B cell (primary cell): ENCODE measurements at places on chromosomes 12 and 14. TPM values are rescaled to one million over a fixed set of nuclear protein-coding genes. Genes with fewer than 3 reads are reported as not detected.

DNA sequence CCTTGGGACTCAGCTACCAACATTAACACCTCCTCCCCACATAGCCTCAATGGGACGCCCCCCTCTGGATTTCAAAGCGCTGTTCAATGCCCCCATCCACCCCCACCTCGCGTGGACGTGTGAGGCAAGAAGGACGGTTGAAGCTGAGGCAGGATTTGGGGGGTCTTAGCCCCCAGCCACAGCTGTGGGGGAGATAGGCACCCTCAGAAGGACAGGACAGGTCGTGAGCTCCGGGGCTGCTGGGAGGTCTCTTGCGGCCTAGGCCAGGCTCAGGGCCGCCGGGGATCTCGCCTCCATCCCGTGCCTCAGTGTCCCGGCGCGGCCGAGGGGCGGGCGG is 8.3 kb upstream of the SP7 start:
- peak; percentile 29 for DNase-seq
- H3K36me3 ChIP-seq: no peaks in the 10 kb centered on the region
- no peak overlapping the region for H3K4me3 ChIP-seq
- H3K27me3 ChIP-seq: no peaks in the 10 kb centered on the region

PKP2 gene
- not detected in 2 replicates for polyA plus RNA-seq

MDM1 gene
- 13.9 and 17.0 TPM in 2 replicates for polyA plus RNA-seq

DNA sequence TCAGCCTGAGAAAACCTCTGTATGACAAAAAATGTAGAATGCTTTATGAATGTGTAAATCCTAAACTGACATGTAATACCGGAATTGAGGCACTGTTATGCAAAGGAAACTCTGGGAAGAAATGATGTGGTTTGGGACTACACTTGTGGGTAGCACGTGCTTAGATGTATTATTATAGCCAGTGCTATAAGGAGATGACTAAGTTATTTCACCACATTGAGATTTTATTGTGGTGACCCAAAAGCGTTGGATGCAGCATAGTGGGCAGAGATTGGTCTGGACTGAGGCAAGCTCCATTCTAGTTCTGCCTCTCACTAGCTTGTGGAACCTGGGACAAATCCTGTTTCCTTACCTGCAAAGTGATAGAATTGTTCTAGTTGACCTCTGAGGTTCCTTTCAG is 172.2 kb downstream of the SNAPC1 start:
- no peak overlapping the region for H3K4me3 ChIP-seq
- H3K4me1 ChIP-seq: no peaks in the 10 kb centered on the region
- no peak for DNase-seq
- no peaks in the 10 kb centered on the region for H3K36me3 ChIP-seq
- H3K27me3 ChIP-seq: no peaks in the 10 kb centered on the region
- H3K27ac ChIP-seq: no peak overlapping the region

GRCh38 chr12:55972042-55972441 is 1.8 kb upstream of the RAB5B start:
- no peak overlapping the region for H3K4me3 ChIP-seq
- H3K27ac ChIP-seq: no peak overlapping the region
- peaks cover 25% of the 10 kb centered on the region for H3K4me1 ChIP-seq
- H3K36me3 ChIP-seq: no peaks in the 10 kb centered on the region
- no peak for DNase-seq
- H3K27me3 ChIP-seq: no peaks in the 10 kb centered on the region

DNA sequence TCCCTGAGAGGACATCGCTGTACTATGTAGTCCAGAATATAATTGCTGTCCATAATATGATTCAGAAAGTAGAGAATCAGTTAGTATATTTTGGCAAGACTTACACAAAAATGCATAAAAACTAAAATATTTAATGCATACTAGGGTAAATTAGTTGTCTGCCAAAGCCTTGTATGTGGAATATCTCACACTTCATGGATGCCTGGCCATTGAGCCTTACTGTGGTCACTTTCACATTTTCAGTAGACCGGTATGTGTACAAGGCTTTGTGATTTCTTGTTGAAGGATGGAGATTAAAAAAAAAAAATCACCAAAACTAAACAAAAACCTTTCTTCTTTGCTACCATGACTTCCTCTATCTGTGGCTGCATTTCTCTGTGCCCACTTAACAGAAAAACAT is 197.3 kb upstream of the DDHD1 start:
- no peaks in the 10 kb centered on the region for H3K27me3 ChIP-seq
- H3K4me1 ChIP-seq: no peaks in the 10 kb centered on the region
- no peak for DNase-seq

DNA sequence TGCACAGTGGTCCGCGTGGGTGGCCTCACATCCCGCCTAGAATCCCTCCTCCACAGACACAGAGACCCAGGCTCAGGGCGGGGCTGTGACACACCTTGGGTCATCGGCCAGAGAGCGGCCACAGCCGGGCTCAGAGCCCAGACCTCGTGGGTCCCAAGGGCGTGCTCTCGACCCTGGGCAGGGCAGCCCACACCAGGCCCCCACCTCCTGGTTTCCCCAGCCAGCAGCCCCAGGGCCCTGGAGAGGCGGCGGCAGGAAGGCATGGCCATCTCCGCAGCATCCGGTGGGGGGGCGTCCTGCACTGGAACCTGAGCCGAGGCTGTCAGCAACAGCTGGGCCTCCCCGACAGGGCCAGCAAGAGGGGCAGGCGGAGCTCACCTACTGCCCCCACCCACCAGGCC is 15.2 kb downstream of the JAG2 start:
- no peaks in the 10 kb centered on the region for H3K36me3 ChIP-seq
- no peaks in the 10 kb centered on the region for H3K4me1 ChIP-seq
- no peak overlapping the region for H3K27ac ChIP-seq
- no peaks in the 10 kb centered on the region for H3K27me3 ChIP-seq
- DNase-seq: no peak

ZNF705A gene
- polyA plus RNA-seq: not detected in 2 replicates

DNA sequence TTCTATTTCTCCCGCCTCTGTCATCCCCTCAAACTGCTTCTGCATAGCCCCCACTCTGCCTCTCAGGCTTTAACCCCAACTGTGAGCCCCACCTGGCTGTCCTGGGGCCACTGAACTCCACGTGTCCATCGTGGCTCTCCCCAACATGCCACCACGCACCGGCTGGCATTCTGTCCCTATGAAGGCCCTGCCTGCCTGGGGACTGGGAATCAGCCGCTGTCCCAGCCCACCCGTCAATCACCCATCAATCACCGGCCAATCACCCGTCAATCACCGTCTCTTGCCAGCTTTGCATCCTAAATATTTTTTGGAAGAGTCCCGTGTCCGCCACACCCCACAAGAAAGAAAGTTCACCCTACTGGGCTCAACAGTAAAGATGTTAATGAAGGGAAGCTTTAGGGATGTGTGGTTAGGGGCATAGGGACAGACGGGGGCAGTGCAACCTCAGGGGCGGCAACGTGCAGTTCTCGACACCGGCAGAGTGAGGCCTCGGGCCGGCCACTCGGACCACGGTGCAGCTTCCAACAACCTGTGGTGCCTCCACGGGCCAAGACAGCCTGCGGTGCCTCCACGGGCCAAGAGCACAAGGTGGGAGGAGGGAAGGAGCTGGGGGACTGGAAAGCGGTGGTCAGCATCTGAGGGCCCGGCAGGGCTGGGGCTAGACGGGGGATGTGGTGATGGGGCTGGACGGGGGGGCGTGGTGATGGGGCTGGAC is 85.6 kb downstream of the GALNT9 start:
- no peak for DNase-seq
- no peaks in the 10 kb centered on the region for H3K27me3 ChIP-seq
- no peaks in the 10 kb centered on the region for H3K36me3 ChIP-seq
- no peak overlapping the region for H3K4me3 ChIP-seq
- no peaks in the 10 kb centered on the region for H3K4me1 ChIP-seq

RD3L gene
- not detected in 2 replicates for polyA plus RNA-seq
